ENCODE measurements at places on chromosomes 2 and 18.
A peak's percentile ranks its signal among the peaks of the same experiment; 100 is the strongest.

DNA sequence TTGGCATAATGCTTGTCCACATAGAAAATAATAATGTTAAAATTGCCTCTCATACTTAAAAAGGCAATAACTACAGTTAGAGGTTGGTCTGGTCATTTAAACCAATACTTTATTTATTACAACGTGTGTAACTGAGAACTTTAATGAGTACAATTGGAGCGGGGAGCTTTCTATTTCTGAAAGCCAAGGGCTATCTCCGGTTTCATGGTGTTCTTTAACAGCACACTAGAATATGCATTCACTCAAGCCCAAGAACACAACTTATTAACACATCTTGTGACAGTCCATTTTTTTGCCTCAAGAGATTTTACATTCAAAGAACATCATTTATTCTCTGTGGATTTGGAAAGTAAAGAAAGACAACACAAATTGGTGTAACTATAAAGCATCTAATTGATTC, 131.8 kb downstream of the KCNH7 start:
- no peak for DNase-seq

- DNase-seq: no peak
Measured at GRCh38 chr18:61127714-61128467, 205.3 kb upstream of the CDH20 start.

- DNase-seq: no peak
Measured at GRCh38 chr2:68320118-68320641, 431 bp upstream of the CNRIP1 start.

- DNase-seq: no peak
Measured at GRCh38 chr18:24160086-24160485, 21.2 kb downstream of the CABYR start.

- DNase-seq: no peak
Measured at GRCh38 chr2:159895258-159896065, 97.5 kb upstream of the CD302 start.

DNA sequence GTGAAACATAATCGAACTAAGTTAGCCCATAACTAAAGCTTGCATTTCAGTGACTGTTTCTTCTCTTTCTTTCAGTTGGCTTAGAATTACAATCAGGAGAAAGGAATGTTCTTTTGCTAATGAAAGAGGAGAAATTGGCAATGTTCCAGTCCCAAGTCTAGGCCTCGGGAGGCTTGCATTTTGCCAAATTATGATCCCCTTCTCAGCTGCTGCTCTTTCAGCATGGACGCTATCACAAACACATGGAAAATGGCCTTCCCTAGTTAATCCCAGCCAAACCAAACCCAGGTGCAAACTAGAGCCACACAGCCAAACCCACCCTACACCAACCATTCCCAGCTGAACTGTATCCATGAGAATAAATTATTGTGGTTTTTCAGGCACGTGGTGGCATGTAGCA, 605.2 kb upstream of the LRRTM4 start:
- DNase-seq: no peak

DNA sequence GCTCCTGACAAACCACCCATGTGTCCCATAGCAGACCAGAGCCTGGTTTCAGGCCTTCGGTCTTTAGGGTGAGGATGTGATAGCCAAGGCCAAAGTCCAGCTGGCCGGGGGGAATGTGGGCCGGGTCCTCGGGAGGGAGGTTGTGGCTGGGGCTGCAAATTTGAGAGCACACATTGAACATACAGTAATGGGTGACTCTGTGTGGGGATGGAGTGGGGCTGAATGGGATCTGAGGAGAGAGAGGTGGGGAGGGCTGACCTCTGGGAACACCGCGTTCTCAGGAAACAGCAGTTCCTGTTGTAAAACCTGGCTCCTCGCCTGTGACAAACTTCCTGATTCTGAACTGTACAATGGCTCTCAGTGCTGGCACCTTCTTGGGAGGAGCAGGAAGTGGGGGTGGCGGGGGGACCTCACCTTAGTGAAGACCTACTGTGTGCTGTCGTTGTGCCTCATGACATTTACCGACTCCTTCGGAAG, 48.8 kb downstream of the MCFD2 start:
- no peak for DNase-seq

DNA sequence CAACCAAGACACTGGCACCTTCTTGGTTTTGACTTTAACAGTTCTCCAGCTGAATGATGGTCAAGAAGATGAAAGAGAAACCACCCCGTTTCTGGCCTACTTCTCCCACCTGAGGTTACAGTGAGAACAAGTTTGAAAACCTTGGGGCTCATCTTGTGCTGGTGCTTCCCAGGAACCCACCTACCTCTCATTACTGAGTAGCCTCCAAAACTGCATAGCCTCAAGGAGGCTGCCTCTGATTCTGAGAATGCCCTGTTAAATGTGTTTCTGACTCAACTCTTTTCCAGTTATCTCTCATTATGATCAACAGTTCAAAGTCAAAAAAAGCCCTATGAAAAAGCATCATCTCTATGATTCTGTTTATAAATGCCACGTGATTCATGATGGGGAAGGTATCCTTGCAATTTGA, 121.9 kb downstream of the CACNB4 start:
- no peak for DNase-seq

DNA sequence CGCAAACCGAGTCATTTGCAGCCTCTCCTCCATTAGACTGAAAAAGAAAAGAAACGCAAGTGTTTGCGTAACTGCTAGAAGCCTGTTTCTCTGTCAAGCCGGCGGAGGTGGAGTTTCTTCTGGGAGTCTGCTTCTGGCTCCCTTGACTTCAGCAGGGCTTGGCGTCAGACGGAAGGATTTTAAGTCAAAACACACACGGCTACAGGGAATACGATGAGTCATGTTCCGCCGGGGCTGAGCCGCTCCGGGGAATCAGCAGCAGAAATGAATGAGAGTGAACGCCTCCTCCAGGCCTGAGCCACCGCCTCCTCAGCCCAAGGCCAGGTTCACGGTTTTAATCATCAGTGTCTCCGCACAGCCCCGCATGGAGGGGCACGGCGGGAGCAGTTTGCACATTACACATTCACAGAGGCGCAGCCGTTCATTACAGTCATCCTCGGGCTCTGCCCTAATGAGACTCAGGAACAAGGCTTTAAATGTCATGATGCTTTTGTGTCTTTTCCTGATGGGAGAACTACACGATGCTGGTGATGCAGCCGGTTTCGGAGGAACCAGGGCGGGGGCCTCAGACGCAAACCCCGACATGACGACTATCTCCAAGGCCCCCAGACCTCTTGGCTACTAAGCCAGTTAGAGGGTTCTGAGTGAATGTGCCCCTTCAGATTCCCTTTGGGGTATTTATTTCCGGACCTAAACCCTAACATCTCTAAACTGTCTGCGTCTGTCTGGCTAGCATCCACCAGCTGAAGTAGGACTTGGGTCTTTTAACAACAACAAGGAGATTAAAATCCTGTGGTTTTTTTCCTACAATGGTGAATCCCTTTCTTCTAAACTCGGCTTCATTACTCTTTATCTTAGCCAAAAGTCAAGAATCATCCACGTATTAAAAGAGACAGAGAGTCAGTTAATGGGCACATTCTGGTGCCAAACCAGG, 11.1 kb upstream of the SCG2 start:
- peak; percentile 93 for DNase-seq

GRCh38 chr18:79384151-79384807, 11.5 kb upstream of the NFATC1 start:
- no peak for DNase-seq

- DNase-seq: peak; percentile 45
Measured at GRCh38 chr2:173448938-173449471, 94.3 kb downstream of the CDCA7 start.

DNA sequence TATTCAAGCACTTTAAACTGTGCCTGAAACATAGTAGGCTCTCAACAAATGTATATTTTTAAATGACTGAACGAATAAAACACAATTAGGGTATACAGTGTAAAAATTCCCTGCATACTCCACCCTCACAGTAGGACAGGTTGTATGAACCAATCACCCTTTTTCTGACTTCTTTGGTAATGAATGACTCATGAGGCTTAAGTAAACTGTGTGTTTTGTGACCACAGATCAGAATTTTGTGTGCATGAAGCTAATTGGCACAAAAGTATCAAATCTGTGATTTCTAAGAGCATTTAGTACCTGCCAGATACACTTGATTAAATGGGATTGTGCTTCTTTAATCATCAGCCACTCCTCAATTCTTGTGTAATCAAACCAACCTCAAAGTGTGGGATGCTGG, 109.9 kb upstream of the MAP4K3 start:
- DNase-seq: no peak

- no peak for DNase-seq
Measured at GRCh38 chr2:15808204-15808910, 132.0 kb upstream of the MYCN start.

GRCh38 chr2:227479865-227480475, 8.0 kb downstream of the AGFG1 start:
- DNase-seq: peak; percentile 24

- no peak for DNase-seq
Measured at GRCh38 chr2:75458201-75458600, 102.5 kb downstream of the EVA1A start.

DNA sequence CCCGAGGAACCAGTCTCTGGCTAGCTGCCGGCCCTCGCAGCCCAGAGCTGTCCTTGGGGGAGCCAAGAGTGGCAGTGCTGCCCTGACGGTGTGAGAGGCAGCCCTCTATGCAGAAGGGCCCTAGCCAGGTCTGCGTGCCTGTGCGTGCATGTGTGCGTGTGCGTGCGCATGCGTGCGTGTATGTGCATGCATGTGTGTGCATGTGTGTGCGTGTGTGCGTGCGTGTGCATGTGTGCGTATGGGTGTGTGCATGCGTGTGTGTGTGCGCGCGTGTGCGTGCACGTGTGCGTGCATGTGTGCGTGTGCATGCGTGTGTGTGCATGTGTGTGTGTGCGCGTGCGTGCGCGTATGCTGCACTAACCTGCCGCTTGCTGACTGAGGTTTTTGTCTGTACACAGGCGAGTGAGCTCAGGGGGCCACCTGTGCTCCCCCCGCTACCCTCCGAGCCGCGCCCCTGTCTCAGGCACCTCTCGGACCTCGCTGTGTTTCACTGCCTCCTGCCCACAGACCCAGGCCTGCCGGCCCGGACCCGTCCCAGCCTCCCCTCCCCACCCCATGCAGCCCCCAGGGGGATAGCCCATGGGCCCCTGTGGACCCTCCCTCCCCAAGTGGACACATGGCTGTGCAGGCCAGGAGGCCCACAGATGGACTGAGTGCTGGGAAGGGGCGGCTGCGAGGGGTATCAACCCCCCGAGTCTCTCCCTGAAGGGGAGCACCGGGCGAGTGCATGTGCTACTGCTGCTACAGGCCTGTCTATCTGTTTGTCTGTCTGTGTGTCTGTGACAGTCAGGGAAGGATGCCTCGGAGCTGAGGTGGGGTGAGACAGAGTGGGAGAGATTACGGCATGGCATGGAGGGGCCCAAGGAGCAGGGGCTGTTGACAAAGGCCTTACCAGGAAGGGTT, 31.3 kb downstream of the SPEG start:
- no peak for DNase-seq

DNA sequence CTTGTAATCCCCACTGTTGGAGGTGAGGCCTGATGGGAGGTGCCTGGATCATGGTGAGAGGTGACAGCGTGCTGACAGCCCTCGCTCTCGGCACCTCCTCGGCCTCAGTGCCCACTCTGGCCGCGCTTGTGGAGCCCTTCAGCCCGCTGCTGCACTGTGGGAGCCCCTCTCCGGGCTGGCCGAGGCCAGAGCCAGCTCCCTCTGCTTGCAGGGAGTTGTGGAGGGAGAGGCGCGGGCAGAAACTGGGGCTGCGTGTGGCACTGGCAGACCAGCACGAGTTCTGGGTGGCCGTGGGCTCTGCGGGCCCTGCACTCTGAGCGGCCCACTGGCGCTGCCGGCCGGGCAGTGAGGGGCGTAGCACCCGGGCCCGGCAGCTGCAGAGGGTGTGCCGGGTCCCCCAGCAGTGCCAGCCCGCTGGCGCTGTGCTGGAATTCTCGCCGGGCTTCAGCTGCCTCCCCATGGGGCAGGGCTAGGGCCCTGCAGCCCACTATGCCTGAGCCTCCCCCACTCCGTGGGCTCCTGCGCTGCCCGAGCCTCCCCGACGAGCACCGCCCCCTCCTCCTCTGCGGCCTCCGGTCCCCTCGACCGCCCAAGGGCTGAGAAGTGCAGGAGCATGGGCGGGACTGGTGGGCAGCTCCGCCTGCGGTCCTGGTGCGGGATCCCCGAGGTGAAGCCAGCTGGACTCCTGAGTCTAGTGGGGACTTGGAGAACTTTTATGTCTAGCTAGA, 197.1 kb downstream of the SPP2 start:
- DNase-seq: no peak

GRCh38 chr2:78541451-78542267, 483.8 kb upstream of the REG3G start:
- no peak for DNase-seq

DNA sequence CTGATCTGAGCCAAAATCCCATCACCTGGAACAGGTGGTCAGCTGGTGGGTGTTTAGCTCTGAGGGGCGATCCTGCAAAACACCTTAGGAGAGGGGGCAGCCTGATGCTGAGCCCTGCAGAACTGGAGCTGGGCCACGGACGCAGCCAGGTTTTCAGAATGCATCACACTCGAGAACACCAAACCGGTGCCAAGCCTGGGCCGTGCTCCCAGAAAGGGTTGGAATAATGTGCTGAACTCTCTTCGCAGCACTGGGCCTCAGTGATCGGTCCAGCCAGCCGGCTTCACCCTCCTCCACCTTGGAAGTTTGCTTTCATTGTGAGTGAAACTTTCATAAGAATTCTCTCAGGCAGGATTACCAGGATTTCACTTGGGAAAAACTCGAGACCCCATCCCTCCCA, 56.5 kb upstream of the TTC39C start:
- DNase-seq: no peak

DNA sequence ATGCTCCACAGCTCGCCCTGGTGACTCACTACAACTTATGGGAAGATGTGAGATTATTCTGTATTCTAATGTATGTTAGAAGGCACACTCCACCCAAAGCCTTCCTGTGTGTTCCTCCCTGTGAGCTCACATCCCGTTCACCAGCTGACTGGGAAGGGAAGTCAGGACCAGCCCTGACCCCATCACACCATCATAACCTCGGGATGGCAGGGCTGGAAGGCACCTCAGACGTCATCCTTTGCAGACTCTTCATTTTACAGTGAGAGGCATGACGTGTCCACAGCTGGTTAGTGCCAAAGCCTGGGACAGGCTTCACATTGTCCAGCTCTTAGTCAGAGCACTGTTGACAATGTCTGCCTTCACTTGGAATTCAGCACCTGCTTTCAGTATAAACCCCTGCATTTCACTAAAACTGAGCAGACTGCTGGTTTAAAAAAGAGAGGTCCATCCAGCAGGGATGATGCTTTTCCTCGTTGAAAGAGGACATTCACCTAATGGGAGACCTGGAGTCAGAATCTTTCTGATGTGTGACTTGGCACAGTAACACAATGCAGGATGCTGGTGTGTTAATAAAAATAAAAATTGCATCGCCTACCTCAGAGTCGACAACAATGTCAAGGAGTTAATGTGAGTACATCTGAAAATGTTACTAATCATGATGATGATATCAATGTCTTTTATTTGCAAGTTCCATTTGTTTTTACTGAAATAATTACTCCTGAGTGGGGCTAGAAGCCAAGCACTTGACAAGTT, 418.0 kb upstream of the TNP1 start:
- no peak for DNase-seq

- DNase-seq: peak; percentile 11
Measured at GRCh38 chr2:241217320-241218031, 29.0 kb downstream of the ANO7 start.

- no peak for DNase-seq
Measured at GRCh38 chr2:152453129-152453911, 118.3 kb downstream of the FMNL2 start.
